Sigmoid colon (tissue), 7 donors: ENCODE measurements at places on chromosomes 5 and 9.
A peak's percentile ranks its signal among the peaks of the same experiment; 100 is the strongest.

GRCh38 chr5:56257010-56257409, 23.9 kb upstream of the ANKRD55 start:
- DNase-seq, result no peak

- no peak for DNase-seq
Measured at GRCh38 chr9:114811301-114811700, 5.5 kb upstream of the TNFSF15 start.

- no peak for DNase-seq
Measured at GRCh38 chr9:123290764-123291163, 22.4 kb upstream of the STRBP start.

GRCh38 chr9:137521405-137521985, 28.7 kb downstream of the PNPLA7 start:
- DNase-seq, result no peak

- no peak for DNase-seq
Measured at GRCh38 chr9:7234144-7234543, 476.4 kb downstream of the KDM4C start.

DNA sequence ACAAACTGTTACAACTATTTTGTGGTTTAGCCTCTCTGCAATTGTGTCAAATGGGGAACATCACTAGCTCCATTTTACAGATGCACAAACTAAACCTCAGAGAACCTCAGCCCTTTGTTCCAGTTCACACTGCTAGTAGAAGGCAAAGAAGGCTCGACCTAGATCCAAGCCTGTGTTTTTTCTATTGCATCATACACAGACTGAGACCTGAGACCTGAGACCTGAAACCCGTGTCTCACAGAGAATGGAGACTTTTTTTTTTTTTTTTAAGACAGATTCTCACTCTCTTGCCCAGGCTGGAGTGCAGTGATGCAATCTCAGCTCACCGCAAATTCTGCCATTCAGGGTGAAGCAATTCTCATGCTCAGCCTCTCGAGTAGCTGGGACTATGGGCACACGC, 120.8 kb downstream of the GALNT10 start:
- DNase-seq, result no peak

GRCh38 chr5:110134963-110135935, 445.5 kb downstream of the MAN2A1 start:
- no peak for DNase-seq

- DNase-seq, result no peak
Measured at GRCh38 chr9:132647806-132648205, 22.0 kb downstream of the DDX31 start.

- DNase-seq, result peak; percentile 97
Measured at GRCh38 chr9:129495620-129496472, 125.1 kb downstream of the C9orf50 start.

GRCh38 chr9:8206720-8207119, 407.1 kb upstream of the DMAC1 start:
- no peak for DNase-seq

GRCh38 chr9:84659313-84659712, 10.2 kb upstream of the NTRK2 start:
- DNase-seq, result no peak

DNA sequence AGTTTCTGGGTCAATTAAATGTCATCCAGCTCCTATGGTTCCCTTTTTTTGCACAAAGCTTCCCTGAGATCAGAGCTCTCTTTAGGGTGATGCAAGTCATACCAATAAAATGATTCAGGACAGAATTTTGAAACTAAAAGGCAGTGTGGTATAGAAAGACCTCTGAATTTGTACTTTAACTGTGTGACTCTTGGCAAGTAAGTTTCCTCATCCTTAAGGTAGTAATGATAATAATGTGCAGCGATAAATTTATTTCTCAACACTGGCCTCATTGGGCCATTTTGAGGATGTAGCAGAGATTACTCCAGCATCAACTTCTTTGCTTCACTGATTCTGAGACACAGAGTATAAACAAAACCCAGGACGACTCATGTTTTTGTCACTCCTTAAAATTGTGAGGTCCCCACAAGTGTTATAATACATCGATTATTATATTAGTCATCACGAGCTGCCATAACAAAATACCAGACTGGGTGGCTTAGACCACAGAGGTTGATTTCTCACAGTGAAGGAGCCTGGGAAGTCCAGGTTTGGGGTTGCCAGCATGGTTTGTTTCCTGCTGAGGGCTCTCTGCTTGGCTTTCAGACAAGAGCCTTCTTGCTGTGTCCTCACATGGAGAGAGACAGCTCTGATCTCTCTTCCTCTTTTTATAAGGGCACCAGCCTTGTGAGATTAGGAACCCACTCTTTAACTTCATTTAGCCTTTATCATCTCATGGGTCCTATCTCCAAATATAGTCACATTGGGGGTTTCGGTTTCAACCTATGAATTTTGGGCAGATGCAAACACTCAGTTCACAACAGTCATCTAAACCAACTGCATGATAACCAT, 293.0 kb downstream of the ZNF608 start:
- no peak for DNase-seq

DNA sequence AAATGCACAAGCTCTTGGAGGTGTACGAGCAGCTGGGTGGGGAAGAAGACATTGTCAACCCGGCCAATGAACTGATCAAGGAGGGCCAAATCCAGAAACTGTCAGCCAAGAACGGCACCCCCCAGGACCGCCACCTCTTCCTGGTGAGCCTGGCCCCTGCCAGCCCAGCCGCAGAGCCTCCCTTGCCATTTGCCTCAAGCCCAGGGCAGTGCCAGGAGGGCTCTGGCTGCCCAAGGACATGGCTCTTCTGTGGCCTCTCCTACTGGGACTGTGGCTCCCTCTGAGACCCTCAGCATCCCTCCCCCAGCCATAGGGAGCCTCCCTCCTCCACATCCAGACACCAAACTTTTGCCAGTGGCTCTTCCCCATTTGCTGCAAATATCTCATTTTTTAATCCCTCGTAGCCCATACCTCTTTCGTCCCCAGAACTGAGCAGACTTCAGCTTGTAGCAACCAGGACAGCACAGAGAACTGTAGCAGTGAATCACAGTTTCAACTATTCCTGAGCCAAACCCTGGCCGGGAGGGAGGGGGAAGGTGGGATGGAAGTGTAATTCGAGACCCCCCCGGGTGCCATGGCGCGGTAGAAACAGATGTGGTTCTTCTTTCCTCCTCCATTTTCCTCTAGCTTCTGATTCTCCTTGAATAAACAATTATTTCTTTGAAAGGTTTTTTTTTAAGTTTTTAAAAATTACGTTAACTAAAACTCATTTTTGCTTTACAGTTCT, 44.5 kb upstream of the SUSD3 start:
- DNase-seq, result peak; percentile 40

GRCh38 chr5:78499485-78499884, 139.1 kb downstream of the SCAMP1 start:
- no peak for DNase-seq

DNA sequence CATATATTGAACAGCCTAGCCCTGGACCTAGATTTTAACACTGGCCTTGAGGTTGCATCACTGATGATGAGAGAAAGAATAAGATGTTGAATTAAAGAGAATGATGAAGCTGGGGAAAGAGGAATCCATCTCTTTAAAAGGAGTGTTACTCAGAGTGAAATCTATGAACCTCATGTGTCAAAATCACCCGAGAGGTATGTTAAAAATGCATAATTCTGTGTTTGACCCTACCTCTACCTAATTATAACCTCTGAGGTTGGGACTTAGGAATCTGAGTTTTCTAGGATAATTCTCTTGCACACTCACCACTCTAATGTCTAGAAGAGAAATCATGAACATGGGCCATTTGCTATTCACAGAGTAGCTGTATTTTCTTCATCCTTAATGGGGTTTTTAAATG, 479.4 kb downstream of the ENC1 start:
- no peak for DNase-seq

- DNase-seq, result peak; percentile 96
Measured at GRCh38 chr5:172904643-172905345, 54.4 kb upstream of the RPL26L1 start.

GRCh38 chr9:34862043-34862442, 96.0 kb upstream of the PHF24 start:
- no peak for DNase-seq

- DNase-seq, result no peak
Measured at GRCh38 chr9:133506653-133507038, 18.1 kb downstream of the MYMK start.

DNA sequence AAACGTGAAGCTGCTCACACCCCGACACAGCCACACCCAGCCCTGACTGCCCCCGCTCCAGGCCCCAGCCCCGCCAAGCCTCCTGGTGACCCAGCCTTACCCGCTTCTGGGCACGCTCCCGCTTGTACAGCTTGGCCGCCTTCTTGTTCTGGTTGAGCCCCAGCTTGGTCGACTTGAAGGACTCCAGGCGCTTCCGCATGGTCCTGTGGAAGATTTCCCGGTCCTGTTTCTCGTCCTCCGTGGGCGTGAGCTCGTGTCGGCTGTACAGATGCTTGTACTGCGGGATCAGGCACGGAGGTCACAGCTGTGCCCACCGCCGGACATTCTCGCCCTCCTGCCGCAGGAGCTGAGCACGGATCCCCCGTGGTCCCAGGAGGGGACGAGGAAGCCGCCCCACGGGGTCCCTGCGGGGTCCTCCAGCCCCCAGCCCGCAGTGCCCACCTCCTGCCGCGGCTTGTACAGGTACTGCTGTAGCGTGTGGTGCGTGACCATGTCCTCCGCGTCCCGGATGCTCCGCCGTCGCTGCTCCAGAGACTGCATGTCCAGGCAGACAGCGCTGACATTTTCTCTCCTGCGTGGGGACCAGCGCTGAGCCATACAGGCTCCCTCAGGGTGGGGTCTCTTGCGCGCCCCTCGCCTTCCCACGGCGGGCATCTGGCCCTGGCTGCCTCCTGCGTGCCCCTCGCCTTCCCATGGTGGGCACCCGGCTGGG, 33.3 kb downstream of the EXOC3 start:
- DNase-seq, result peak; percentile 58

DNA sequence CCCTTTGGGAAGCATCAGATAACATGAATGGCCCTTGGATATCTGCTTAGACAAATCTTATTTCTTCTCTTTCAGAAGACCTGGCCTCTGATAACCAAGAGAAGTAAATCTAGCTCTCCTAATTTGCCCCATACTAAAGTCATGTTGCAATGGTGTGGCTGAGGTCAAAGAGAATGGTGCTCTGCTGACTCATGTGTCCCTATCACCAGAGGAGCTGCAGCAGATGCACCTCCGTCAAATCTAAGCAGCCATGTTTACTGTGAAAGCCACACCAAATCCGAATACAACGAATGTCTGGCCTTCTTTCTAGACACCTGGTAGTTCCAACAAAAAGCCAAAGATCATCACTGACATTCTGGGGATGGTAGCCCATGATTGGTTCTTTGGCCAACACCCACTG, 23.2 kb downstream of the RETREG1 start:
- no peak for DNase-seq

DNA sequence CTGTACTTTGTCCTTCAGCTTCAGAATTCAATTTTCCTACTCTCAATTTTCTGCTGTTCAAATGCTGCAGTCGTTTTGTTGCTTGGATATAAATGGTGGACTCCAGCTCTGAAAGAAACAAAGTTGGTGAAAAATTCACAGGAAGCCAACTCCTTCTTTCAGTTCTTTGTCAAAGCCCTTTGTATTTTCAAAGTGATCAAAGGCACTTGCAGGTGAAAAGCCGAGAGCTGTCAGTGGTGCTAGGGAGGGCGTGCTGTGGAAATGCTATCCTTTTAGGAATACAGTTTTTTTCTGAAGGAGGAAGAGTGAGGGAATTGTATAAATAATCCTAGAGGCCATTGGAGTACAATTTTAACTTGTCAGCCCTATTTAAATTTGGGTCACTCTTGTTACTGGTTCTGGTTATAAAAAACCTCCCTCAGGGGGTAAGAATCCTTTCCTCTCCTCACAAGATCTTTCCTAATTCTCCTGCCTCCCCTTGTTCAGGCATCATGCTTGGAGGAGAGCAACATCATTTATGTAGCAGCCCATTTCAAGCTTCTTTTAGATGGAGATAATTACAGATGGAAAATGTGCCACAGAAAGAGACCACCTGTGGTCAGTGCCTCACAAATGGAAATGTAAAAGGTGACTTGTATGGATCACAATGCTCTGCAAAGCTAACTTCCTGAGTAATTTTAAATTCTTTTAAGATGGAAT, 62.5 kb upstream of the GHR start:
- DNase-seq, result no peak

GRCh38 chr5:88474574-88474973, 205.9 kb upstream of the TMEM161B start:
- DNase-seq, result no peak
